SK-N-SH (cell line): ENCODE measurements at places on chromosomes 3 and 15.

GRCh38 chr3:168501570-168501969 lies 405.8 kb upstream of the GOLIM4 start:
- no peak for DNase-seq

DNA sequence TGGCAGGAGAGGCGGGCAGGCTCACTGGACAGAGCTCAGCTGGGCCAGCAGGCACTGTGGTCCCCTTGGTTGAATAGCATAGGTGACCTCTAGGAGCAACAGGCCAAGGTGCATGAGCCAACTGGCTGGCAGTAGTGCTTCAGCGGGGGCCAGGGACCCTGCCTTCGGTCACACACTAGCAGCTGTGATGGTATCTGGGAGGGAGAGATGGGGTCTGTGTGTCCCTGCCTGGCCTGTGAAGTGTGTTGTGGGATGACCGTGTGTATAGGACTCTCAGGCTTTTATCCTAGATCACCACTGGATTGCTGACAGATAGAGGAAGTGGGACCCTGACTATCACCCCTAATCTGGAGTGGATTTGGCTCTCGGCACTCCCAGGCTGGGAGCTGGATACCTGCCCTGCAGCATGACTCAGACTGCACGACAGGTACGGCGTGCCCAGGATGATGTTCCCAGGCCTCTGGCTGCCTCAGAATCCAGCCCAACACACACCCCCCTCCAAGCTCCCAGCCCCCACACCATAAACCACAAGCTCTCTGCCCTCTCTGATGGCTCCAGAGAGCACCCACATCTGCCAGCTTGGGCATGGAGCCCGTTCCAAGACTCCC lies 7.8 kb downstream of the RPS17 start:
- no peak for DNase-seq

- no peak for DNase-seq
Observed at GRCh38 chr15:101692801-101693598, 31.3 kb downstream of the TARS3 start.

- DNase-seq: peak; percentile 15
Observed at GRCh38 chr3:112000966-112001365, 2.2 kb downstream of the TAGLN3 start.

DNA sequence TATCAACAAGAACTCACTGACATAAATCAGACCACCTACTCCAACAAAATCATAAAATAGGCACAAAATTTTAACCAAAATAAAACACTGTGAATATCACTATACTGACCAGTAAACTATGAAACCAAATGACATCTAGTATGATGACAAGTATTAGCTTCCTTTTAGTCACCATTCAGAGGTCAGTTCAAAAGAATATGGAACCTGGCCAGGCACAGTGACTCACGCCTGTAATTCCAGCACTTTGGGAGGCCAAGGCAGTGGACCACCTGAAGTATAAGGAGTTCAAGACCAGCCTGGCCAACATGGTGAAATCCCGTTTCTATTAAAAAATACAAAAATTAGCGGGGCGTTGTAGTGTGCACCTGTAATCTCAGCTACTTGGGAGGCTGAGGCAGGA lies 65.8 kb downstream of the SMARCC1 start:
- no peak for DNase-seq

- DNase-seq: no peak
Observed at GRCh38 chr3:152350139-152350538, 81.4 kb downstream of the MBNL1 start.

DNA sequence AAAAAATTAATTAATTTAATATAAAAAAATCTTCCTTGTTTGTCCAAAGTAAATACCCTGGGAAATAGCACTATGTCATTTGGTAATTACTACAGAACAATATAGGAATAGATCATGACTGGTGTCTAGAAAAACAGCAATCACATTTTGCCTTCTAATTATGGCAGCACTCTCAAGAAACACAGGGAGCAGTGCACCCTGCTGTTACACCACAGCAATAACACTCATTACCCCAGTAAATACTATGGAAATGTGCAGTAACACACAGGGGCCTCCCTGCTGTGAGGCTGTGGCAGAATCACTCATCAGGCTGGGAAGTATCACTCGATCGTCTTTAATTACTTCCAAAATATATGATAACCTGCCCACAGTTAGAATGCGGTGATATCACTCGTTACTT lies 646.0 kb downstream of the TUSC7 start:
- peak; percentile 44 for DNase-seq

GRCh38 chr3:9428411-9428810 lies 31.0 kb downstream of the SETD5 start:
- no peak for DNase-seq

GRCh38 chr3:98460220-98460619 lies 2.8 kb upstream of the OR5K1 start:
- no peak for DNase-seq

- DNase-seq: peak; percentile 31
Observed at GRCh38 chr15:34223904-34224596, 766 bp upstream of the EMC4 start.

DNA sequence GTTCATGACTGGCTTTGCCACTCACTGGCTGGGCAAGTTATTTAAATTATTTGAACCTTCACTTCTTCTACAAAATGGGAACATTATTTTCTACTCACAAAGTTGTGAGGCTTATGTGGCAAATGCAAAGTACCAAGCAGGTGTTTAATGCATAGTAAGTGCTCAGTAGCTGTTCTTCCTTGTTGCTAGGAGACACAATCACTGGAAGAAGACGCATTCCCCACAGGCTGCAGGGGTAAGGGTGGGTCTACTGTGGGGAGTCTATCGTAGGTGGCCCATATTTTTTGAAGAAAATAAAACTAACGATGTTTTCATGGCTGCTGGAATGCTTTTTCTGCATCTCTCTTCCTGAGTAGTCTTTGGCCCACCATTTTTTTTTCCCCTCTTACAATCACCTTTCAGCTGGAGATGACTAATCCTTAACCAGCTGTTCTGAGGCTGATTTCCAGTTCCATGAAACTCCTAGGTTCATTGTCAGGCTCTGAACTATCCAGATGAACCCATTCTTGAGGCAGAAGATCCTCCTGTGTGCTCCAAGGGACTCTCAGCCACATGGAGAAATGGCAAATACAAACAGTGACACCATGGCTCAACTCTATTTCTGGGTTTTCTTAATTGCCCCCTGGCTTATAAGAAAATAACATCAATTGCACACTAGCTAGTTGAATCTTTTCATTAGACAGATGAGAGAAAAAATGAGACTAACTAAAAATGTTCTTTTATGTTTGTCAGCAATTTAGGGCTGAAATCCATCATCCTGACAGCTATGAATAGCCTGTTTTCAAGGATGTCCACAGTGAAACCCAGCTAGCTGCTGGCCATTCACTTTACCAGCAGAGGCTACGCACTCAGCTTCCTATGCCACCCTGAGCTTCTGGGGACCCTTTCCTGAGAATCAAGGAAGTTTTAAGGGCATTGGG lies 108.3 kb upstream of the ETV5 start:
- no peak for DNase-seq

DNA sequence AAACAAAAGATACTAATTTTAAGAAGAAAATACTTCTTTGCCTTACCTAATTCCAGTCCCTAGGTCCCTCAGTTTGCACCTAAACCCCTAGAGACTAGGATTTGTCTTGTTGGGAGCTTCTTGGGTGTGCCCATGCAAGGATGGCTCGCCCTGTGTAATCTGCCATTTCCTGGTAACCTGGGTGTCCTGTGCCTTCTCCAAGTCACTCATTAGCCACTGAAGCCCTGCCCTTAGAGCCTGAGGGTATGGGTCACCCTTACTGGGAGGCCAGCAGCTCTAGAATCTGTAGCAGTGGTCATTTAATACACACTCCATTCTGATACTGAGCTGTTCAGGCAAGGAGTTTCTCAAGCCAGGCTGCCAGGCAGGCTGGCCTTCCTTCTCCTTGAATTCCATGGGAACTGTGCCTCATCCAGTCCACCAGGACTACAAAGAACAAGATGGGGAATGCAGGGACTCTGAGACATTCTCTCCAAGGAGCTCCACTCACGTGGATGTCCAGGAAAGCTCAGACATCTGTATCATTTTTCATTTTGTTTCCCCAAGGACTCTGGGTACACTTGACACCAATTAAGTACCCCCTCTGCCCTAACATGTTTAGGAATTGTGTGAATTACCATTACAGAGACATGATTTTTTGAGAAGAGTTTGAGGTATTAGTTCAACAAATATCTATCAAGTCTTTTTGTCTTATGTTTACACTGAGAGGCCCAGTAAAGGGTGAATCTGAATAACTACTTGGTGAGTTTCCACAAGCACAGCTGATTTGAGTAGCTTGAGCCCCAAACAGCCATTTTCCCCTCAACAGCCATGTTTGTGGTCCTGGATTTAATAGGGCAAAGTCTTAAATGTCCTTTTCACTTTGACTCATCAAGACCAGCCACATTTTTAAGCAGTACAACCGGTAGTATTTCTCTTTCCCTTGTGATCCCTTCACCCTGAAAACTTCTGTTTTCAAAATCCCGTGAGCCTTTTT lies 52.6 kb downstream of the ARNT2 start:
- no peak for DNase-seq

- no peak for DNase-seq
Observed at GRCh38 chr3:45313743-45314403, 74.5 kb upstream of the LARS2 start.

DNA sequence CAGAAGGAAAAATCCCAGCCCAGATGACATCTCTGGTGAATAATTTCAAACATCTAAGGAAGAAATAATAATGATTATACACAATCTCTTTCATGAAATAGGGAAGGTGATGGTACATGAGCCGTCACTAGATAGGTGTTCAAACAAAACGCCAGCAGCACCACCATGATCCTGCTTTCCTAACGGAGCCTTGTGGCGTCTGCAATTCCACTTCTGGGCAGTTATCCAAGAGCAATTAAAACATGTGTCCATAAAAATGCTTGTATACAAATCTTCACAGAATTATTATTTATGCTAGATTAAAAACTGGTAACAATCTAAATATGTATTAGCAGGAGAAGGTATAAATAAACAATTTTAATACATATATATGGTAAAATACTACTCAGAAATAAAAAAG lies 33.7 kb downstream of the RTP4 start:
- DNase-seq: no peak

DNA sequence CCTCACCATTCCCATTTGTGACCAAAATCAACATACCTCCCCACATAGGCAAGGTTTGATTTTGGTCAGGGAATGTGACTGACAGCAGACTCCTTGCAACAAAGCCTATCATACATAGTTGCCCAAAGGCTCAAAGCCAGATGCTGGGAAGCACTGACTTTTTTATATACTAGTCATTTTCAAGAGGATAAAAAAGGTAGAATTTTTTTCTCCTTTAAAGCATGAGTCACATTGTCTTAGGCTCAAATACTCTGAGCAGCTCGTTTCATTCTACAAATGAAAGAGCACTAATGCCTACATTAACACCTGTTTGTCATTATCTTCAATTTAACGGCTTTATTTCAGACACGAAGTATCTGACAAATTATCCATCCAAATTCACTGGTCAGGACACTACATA lies 36.2 kb downstream of the ICE2 start:
- no peak for DNase-seq
